SK-N-MC (cell line): ENCODE measurements at places on chromosomes 16 and 17.

GRCh38 chr17:26963163-26963503 lies 330.8 kb upstream of the WSB1 start:
- DNase-seq: no peak

DNA sequence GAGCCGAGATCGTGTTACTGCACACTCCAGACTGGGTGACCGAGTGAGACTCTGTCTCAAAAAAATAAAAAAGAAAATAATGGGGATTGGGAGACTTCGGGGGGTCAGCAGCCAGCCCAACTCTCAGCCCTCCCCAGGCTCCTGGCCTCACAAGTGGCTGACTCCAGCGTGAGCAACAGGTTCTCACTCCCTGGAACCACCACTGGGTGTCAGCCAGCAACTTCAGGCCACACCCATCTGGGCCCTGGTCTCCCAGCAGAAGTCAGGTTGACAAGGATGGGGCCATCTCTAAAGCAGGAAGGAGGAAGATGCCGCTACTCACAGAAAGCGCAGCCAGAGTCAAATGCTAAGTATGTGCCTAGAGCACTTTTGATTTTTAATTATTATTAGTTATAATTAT lies 139.4 kb downstream of the C16orf78 start:
- DNase-seq: no peak

- no peak for DNase-seq
Measured at GRCh38 chr17:19796457-19796856, 48.4 kb upstream of the ALDH3A1 start.

DNA sequence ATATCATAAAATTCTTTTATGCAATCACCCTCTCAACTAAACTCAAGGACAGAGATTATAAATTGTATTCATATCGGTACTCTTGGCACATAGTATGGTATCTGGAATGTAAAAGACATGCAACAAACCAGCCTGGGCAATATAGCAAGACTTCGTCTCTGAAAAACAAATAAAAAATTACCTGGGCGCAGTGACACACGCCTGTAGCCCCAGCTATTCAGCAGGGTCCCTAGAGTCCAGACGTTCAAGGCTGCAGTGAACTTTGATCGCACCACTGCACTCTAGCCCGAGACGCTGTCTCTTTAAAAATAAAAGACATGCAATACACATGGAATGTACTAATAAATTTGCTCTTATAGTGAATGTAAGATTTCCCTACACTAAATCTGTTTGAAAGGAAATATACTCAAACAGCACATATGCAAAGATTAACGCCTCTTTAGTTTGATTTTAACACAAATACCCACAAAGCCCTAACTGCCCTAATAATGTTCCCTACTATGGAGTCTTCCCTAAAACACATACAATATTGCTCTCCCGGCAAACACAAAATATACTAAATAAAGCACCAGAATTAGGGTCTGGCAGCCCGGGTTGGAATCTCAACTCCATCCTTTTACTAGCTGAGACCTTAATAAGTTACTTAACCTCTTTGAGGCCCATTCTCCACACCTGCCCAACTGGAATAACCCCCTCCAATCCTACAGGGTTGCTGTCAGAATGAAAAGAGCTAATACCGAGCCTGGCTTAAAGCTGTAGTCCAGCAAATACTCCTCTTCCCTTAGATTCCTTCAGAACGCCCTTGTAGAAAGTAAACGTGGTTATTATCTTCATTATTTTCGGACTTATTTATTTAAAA lies 1.2 kb downstream of the ABCA5 start:
- no peak for DNase-seq

GRCh38 chr17:38660097-38661025 lies 14.4 kb downstream of the EPOP start:
- DNase-seq: no peak

DNA sequence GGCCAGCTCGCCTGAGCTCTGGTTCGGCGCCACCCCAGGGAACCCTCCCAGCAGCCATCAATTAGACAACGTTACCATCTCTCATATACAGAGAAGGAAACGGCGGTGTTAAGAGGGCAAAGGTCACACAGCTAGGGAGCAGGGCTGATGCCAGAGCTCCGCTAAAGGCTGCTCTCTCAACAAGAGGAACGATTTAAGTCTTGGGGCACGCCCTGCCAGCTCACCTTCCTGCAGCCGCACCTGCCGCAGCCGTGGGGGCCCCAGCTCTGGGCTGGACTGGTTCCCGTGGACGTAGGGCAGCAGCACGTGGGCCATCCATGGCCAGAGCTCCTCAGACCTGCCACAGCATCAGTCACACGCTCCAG lies 43.5 kb downstream of the PKD1 start:
- DNase-seq: no peak

DNA sequence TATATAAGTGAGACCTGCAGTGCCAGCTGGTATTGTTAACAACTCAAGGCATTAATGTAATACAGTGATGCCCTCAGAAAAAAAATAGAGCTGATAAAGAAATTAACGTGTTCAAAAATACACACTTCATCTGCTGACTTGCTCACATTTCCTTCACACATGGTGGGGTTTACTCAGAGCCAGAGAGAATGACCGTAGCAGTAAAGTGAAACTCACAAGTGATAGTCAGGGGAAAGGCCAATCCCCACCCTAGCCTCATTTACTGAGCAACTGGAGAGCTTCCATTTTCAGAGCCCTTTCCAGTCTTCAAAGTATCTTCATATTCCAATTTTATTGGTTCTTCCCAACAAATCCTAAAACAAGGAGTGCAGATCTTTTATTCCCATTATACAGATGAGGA lies 74.0 kb upstream of the HLF start:
- no peak for DNase-seq

GRCh38 chr16:47567321-47567720 lies 106.2 kb downstream of the PHKB start:
- no peak for DNase-seq

GRCh38 chr17:56441308-56441707 lies 152.2 kb upstream of the NOG start:
- no peak for DNase-seq

DNA sequence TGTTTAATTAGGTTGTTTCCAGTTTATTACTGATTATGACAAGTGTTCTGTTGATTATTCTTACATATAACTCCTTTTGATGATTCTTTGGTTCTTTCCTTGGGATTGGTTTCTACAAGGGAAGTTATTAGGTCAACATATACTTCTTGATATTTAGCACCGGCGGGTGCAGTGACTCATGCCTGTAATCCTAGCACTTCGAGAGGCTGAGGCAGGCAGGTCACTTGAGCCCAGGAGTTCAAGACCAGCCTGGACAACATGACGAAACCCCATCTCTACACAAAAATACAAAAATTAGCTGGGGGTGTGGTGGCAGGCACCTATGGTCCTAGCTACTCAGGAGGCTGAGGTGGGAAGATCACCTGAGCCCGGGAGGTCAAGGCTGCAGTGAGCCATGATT lies 120.2 kb upstream of the HAS3 start:
- DNase-seq: no peak

- DNase-seq: no peak
Measured at GRCh38 chr17:80441133-80441578, 26.2 kb downstream of the ENDOV start.

- DNase-seq: no peak
Measured at GRCh38 chr16:50267151-50267631, 840 bp downstream of the ADCY7 start.

DNA sequence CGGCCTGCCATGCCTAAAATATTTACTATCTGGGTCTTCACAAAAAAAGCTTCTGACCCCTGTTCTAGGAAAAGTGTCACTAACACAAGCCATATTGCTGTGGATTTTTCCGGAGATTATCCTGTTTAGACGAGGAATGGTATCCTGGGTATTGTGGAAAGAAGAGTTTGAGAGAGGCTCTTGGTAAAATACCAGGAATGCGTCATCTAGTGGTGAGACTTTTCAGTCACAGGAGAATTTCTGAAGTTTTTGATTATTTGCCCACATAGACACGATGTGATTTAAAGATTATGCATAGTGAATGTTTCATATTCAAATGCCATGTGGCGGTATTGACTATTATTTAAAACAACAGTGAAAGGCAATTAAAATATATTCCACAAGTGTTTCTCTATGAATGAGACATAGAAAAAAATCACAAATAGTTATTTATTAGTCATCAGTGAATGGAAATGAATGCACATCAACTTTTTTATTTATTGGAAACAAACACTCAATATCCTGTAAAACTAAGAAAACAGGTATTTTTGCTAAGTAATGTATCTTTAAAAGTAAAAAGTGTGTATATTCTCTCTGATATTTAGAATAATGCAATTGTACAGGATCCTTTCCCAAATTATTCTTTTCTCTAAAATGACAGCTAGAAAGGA lies 7.8 kb downstream of the KRT28 start:
- DNase-seq: no peak

GRCh38 chr17:79132271-79133064 lies 57.8 kb downstream of the ENGASE start:
- no peak for DNase-seq

DNA sequence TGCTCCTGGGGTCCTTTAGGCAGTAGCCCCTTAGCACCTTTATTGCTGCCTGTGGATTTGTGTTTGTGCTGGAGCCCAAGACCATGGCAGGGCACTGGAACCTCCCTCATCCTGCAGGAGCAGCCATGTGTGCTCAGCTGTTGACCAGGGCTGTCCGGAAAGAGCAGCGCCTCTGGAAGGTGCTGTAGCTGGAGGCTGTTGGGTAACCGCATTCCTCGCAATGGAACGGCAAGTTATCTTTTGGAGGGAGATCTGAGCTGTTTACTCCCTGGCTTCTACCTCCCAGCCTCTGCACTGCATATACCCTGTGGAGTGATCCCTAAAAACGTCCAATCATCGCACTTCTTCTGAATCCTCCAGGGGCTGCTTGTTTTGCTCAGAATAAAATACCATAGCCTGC lies 291.0 kb downstream of the SNX29 start:
- no peak for DNase-seq

DNA sequence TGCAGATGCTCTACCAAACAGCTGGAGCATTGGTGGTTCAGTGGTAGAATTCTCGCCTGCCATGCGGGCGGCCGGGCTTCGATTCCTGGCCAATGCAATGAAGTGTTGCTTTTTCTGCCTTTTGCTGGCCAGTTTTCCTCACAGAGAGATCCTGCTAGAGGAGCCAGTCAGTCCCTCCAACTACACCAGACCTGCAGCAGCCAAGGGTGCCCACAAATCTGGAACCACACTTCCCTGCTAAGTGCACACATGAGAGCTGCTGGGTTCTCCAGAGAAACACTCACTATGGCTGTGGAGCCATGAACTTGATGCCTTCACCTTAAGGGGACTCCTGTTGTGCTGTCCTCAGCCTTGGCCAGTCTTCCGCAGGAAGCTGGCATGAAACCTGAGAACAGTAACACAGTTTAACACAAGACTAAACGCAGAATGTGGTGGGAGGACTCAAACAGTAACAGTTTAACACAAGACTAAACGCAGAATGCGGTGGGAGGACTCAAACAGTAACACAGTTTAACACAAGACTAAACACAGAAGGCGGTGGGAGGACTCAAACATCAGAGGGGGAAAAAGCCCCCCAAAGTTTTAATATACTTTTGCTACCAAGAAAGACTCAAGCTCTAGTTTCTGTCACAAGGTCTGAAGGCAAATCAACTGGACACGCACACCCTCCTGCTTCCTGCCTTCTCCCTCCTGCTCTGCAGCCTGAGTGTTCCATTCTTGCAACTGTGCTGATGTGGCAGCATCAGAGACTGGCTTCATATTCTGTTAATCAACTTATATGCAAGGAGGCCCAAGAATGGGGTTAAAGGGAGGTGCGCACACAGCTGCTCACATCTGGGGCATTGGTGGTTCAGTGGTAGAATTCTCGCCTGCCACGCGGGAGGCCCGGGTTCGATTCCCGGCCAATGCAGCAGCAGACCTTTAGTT lies 12.0 kb downstream of the VAC14 start:
- peak; percentile 63 for DNase-seq

- DNase-seq: no peak
Measured at GRCh38 chr17:67974598-67975066, 21.6 kb downstream of the C17orf58 start.

GRCh38 chr17:43655693-43656255 lies 5.9 kb downstream of the MEOX1 start:
- DNase-seq: no peak

DNA sequence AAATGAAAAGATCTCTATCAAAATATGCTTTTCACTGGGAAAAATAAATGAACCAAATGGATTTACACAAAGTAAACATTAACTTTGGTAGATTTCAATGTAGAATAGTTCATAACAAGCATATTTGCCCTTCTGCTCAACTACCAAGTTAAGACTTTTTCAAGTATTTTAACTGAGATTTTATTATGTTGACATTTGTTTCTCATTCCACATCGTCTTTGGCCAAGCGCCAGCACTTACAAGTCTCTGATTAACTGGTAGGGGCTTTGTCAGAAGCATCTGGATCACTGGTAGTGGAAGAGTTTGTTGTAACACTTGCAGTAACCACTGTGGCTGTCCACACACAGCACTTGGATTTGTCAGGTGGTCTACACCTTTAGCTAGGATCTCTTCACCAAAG lies 22.9 kb downstream of the SLFN12L start:
- DNase-seq: no peak

- no peak for DNase-seq
Measured at GRCh38 chr17:41256291-41256685, 1.1 kb downstream of the KRTAP9-9 start.

- no peak for DNase-seq
Measured at GRCh38 chr16:57244463-57244766, 644 bp upstream of the ARL2BP start.

DNA sequence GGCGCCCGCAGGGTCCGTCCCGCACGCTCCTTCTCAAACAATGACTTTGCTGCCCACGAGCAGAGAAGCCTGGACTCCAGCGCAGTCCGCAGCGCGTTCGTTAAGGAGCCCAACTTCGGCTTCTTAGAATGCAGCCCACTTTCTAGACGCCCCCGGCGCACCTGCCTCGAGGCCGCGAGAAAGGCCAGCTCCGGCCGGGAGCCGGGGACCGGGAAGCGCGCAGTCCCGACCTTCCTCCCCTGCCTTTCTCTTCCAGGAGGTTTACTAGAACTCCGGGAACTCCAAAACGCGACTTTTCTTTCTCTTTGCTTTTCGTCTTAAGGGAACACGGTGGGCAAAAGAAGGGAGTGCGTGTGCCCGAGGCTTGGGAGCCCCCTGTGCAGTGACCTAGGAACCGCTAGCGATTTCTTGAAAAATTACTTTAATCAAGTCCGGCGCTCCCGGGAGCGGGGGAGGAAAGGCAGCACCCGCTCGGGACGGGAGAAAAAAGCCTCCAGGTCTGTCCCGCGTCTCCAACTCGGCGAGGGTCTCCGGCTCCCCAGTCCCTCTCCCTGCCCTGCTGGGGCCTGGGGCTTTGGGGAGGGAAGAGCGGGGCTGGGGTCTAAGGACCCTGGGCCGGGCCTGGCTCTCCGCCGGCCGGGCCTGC lies 2.6 kb downstream of the HNF1B start:
- DNase-seq: no peak

- DNase-seq: no peak
Measured at GRCh38 chr16:68287276-68288251, 23.2 kb downstream of the SLC7A6OS start.

GRCh38 chr16:1557576-1557975 lies 24.1 kb downstream of the TMEM204 start:
- DNase-seq: no peak
